AG04450 (cell line): ENCODE measurements at places on chromosomes 4 and X.

GRCh38 chrX:72360326-72360725, 54.6 kb upstream of the CITED1 start:
- DNase-seq: no peak

GRCh38 chr4:173990126-173990868, 293.2 kb downstream of the FBXO8 start:
- no peak for DNase-seq

DNA sequence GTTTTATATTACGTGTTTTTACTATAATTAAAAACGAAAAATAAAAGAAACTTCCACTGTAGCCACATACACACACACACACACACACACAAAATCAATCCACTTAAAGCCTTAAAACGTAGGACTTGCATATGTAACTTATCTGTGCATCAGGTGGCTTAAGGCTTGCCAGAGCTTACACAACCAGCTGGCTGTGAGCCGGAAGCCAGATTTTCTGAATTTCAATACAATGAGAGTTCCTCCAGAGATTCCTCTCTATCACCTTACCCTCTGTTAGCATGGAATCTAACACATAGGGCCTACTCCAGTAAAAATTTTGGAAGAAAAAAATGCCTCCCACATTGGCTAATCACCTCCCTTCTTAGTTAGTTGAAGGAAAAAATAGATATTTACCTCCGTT, 27.9 kb upstream of the SLITRK4 start:
- no peak for DNase-seq

DNA sequence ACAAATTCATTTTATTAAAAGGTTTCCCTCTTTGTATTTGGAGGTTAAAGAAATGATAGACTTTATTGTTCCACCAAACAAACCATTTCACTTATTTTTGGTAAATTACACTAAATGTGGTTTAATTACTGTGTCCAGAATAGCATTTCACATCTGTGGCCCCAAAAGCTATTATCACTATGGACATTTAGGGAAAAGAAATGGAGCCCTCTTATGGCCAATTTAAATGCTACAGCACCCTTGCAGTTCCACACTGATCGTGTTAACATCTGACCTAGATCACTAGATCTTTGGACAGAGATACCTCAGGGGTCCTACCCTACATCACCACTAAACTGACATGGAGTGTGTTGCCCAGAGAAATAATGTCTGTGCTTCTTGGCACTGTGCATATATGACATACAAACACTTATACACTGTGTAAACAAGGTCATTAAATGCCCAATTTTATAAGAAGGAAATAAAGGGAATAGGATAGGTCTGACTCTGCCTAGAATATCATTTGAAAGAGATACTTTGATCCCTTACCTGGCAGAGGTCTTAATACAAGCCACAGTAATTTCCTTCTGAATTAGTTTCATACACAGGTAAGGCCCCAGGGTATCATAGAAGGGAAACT, 163.9 kb downstream of the KDR start:
- DNase-seq: no peak
